Stimulated activated CD8-positive, alpha-beta memory T cell treated with anti-CD3 and anti-CD28 coated beads, Interleukin-7, amount 100 ng/mL, for 24 hours (primary cell): ENCODE measurements at places on chromosomes 13 and 19.

DNA sequence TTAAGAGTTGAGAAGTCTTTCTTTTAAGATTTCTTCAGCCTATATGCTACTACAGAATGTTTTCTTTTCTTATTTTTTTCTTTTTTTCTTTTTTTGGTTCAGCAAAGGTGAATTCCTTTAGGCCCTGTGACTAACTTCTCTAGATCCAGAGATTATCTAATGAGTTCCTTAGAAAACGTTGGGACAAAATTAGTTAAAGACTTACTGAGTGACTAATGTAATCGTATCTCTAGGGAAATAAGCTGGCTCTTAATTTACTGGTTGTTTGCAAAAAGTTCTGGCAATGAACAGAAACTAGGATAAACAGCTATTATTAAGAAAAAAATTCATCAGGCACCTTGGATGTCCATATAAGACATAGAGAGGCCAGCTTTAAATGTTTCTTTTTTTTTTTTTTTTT is 30.7 kb upstream of the CSNK1A1L start:
- no peak for DNase-seq

DNA sequence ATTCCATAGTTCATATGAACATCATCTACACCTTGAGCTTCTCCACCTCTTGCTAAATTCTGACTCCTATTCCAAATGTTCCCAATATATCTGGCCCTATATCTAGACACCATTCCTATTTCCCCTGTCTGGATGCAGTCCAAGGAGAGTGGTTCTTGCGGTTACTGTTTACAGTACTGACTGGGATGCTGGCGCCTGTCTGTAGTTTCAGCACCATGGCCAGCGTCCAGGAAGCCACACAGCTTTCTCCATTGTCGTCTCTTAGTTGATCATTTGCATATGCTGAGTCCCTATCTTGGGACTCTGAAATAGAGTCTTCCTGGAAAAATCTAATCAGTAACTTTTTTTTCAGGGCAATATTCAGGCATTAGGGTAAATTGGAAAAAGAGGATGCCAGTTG is 14.9 kb downstream of the LAIR2 start:
- DNase-seq, result peak; percentile 30

DNA sequence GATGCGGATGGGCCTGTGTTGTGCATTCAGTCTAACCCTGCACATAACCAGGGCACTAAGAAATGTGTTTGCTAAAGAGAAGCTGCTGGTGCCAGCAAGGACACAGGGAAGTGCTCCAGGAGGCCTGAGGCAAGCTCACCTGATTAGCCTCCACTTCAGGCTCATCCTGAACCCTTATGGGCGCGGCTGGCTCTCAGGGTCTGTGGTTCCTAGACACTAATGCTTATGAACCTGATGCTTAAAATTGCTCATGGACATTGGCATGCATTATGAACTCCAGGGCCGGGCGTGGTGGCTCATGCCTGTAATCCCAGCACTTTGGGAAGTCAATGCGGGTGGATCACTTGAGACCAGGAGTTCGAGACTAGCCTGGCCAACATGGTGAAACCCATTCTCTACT is 34.3 kb downstream of the SERP2 start:
- no peak for DNase-seq

GRCh38 chr19:7460562-7460966 is 28.3 kb downstream of the PEX11G start:
- no peak for DNase-seq

DNA sequence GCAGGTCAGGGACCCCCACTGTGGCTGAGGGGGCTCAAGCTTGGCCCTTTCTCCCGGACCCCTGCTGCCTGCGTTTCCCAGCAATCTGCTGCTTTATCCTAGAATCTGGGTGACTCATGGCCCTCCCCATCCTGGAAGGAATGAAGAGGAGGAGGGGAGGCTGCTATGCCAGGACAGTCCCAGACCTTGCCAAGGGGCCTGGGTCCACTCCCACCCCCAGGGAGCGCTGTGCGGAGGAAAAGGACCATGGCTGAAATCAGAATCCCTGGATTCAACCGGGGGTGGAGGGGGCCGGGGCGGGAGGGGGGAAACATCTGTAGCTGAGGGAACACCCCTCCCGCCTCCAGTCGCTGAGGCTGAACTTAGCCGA is 20.5 kb downstream of the ZNF114 start:
- no peak for DNase-seq

- no peak for DNase-seq
Measured at GRCh38 chr13:44273991-44274770, 99.4 kb upstream of the SERP2 start.

GRCh38 chr19:1844513-1845124 is 3.7 kb downstream of the REXO1 start:
- no peak for DNase-seq

DNA sequence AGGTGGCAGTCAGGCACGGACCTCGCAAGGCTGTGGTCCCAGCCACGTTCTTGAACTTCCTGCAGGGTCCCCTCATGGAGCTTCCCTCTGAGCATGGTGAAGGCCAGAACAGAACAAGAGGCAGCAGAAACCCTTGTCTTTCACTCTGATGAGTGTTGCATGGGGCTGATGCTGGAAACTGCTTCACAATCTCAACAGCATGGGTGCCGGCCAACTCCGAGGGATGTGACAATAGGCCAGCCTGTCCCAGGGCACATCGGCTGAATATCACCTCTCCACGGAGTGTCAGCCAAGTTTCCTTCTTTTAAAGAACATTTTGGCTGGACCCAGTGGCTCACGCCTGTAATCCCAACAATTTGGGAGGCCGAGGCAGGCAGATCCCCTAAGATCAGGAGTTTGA is 173.9 kb downstream of the FOXO1 start:
- DNase-seq, result no peak
